NCI-H146 (cell line): ENCODE measurements at places on chromosomes 6 and 20.
A peak's percentile ranks its signal among the peaks of the same experiment; 100 is the strongest.

DNA sequence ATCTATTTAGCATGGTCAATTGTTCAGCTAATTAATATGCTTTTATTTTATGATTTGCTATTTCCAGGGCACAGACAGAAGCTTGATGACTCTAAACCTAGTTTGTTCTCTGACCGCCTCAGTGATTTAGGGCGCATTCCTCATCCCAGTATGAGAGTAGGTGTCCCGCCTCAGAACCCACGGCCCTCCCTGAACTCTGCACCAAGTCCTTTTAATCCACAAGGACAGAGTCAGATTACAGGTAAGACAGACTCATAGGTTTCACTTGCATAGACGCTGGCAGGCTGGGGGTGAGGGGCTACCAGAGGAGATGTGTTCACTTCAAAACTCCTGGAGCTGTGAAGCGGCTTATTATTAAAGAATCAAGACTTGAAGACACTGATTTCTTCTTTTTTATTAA lies 114.1 kb upstream of the SUPT3H start:
- DNase-seq = no peak

- DNase-seq = no peak
These were observed 744 bp downstream of the VSX1 start for GRCh38 chr20:25081065-25081729.

DNA sequence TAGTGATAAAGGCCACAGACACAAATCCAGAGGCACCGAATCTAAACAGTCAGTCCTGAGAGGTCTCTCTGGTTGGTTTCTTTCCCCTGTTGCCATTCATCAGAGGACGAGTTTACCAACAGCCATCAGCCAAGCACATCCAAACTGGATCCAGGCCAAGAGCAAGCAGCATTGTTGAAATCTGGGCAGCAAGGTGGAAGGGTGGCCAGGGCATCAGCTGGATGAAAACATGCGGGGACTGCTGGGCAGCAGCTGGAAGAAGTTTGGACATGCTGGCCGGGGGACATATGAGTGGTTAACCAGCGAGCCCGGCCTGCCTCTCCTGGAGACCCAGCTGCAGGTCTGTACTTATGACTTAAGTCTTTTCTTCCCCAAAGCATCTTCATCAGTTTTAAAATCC lies at the start of gene SMIM28:
SMIM28 (plus strand) TSS at position 62 of the 400 bp plus-strand sequence; CDS start at position 230, 168 bp downstream.
- peak; percentile 77 for DNase-seq

GRCh38 chr20:36336954-36337704 lies 31.0 kb downstream of the DLGAP4 start:
- no peak for DNase-seq

DNA sequence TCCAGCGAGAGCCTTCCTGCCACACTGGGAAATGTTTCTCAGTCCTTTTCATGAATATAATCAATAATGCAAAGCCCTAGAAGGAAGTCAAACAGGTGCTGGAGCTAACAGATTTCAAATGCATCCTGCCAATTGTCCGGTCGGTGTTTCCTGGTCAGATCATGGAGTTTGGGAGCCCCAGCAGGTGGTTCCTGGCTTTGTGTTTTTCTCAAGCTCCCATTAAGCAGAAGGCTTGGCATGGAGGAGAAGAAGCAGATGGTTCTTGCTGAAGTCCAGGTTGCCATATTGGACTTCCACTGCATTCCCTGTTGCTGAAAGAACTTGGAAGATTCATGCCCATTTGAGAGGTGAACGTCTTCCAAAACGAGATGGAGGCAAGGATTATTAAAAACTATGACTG lies 68.6 kb downstream of the GFOD1 start:
- peak; percentile 74 for DNase-seq

GRCh38 chr6:170160031-170160627 lies 130.7 kb downstream of the DLL1 start:
- DNase-seq = no peak

DNA sequence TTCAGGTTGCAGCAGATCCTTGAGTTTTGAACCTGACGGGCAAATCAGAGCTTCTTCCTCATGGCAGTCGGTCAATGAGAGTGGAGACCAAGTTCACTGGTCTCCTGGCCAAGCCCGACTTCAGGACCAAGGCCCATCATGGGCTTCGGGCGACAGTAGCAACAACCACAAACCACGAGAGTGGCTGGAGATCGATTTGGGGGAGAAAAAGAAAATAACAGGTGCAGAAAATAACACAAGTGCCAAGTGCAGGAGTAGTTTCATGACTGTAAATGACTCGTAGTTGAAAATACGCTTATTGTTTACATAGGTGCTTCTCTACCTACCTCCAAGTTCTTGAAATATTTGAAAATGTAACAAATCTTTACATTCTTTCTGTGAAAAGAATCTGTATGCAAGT lies 56.1 kb downstream of the DCBLD1 start:
- no peak for DNase-seq

DNA sequence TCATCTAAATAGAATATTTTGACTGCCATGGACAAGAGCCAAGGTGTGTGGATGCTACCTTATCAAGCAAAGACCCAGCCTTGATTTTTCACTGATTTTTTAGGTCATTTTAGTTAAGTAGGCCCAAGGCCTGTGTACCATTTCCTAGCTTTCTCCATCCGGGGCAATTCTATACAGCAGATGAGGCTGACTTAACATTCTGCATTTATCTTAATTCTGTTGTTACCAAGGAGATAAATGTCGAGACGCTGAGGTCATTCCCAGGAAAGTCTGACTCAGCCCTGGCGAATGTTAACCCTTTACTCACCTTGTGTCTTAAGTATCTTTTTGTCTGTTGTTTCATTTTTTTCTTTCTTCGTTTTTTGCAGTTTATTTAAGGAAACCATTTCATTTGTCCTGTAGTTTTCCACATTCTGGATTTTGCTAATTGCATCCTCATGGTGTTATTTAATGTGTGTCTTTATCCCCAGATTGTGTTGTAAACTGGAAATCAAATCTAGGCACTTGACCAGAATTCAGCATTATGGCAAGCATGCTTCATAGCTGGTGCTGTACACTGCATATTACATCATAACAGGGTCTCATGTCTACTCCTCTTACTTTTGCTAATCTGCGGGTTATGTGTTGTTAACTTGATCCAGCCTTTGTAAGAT lies 277.0 kb downstream of the CDKAL1 start:
- DNase-seq = peak; percentile 53

DNA sequence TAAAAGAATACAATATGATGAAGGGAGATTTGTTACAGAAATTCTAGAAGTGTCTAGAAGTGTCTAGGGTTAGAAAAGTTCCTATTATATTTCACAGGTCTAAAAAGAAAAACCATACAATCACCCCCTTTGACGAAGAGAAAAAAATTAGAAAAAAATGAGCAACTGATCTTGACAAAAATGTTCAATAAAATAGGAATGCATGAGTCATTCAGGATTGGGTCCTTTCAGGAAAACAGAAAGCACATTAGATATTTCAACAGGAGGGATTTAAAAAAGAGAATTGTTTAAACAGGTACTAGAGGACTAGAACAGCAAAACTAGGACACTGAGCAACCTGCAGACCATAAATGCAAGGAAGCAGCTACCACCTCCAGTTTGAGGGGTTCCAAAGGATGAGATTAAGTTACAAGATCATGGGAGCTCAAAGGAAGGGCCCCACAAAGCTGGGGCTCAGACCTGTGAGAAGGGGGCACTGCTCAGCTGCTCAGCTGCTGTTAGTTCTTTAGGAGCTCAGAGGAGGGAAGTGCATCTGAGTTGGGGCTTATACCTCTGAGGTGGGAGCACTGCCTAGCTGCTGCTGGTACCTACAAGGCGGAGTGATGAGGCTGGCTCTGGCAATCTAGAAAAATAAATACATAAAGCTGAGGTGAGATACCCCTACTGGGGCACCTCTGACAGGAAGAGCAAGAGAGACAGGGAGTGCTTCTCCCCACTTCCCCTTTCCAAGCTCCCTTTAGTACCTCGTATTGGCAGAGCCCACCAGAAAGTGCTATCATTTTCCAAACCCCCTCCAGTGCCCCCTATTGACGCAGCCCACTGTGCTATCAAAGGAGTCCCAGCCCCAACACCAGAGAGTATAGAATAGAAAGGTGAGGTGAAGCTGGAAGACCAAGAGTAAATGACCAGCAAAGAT lies 27.1 kb upstream of the BEND6 start:
- DNase-seq = no peak

- no peak for DNase-seq
These were observed 216.6 kb downstream of the HIVEP2 start for GRCh38 chr6:142728364-142728763.

GRCh38 chr6:99241905-99242534 lies 107.5 kb downstream of the FAXC start:
- peak; percentile 44 for DNase-seq

- peak; percentile 93 for DNase-seq
These were observed 223.7 kb downstream of the GMDS start for GRCh38 chr6:2021713-2022125.

- no peak for DNase-seq
These were observed 236.0 kb upstream of the STXBP5 start for GRCh38 chr6:146968041-146968760.

GRCh38 chr6:27873021-27873940 lies 38.9 kb downstream of the OR2B2 start:
- peak; percentile 96 for DNase-seq

- DNase-seq = no peak
These were observed 248.6 kb downstream of the ALDH8A1 start for GRCh38 chr6:134701301-134701700.

GRCh38 chr6:41658636-41659035 lies 20.4 kb downstream of the MDFI start:
- no peak for DNase-seq

- no peak for DNase-seq
These were observed 149.2 kb upstream of the EXOC2 start for GRCh38 chr6:842141-842540.

GRCh38 chr6:40817369-40817768 lies 221.7 kb downstream of the UNC5CL start:
- DNase-seq = no peak

- no peak for DNase-seq
These were observed 18.2 kb downstream of the TMEM244 start for GRCh38 chr6:129842881-129843409.

- DNase-seq = peak; percentile 84
These were observed 307 bp downstream of the RANBP9 start for GRCh38 chr6:13711324-13711732.

GRCh38 chr6:43455531-43456428 lies at the start of gene DLK2:
TSS of gene DLK2 (minus strand) at chr6:43455548. CDS start at chr6:43454825, 723 bp downstream.
- DNase-seq = peak; percentile 89

DNA sequence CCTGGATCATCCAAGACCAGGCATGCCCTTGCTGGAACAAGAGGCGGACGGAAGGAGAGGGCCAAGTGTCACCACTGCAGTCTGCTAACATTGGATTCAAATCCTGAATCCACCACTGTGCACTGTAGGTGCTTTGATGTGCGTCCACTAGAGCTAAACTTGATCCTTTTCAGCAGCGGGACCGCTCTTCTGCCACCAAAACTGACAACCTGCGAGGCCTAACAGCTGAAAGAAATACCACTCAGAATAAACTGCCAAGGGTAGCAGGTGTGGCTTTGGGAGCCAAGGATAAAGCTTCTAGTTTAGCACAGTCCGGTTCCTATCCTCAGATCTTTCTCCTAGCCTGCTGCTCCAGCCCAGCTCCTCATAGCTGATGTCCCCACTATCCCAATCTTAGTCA lies 108.0 kb downstream of the ATXN1 start:
- no peak for DNase-seq

GRCh38 chr6:126020305-126021050 lies 34.1 kb downstream of the TRMT11 start:
- DNase-seq = no peak

DNA sequence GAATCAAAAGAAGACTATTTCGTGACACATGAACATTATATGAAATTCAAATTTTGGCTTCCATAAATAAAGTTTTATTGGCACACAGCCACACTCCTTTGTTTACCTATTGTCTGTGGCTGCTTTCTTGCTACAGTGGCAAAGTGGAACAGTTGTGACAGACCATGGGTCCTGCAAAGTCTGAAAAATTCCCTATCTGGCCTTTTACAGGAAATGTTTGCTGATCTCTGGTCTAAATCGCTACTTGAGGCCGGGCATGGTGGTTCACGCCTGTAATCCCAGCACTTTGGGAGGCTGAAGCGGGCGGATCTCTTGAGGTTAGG lies 23.1 kb upstream of the PREX1 start:
- DNase-seq = no peak

GRCh38 chr20:1618954-1619540 lies 762 bp downstream of the SIRPB1 start:
- no peak for DNase-seq

GRCh38 chr6:41697861-41698781 lies 37.3 kb downstream of the TFEB start:
- DNase-seq = no peak

DNA sequence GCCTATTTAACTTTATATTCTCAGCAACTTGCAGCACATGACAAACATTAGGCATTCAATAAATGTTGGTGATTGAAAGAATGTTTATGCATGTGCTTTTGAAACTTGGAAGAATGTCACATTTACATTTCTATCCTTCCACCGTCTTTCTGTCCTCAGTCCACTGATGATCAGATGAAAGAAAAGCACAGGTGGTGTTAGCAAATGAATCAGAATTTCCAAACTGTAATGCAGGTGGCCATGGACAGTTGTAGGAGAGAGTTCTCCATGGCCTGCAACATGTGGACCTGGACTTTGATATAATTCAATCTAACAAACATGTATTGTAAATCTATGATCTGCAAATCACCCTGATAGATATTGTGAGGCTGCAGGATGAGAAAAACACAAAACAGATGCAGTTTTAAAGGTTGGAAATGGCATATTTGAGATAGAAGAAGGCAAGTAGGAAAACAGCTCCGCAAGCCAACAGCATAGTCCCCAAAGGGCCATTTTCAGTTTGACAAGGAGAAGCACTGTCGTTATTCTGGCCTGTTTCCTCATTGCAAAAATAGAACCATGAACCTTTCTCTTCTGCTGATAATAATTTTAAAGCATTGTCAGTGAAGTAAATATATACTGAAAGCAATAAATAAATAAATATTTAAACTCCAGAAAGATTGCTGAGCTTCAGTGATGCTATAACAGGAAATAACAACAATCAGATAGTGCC lies 119.4 kb downstream of the AIG1 start:
- DNase-seq = no peak

- DNase-seq = no peak
These were observed 125.7 kb downstream of the TOX2 start for GRCh38 chr20:44040202-44040915.

- DNase-seq = peak; percentile 78
These were observed 36.7 kb upstream of the AAR2 start for GRCh38 chr20:36199345-36200257.

GRCh38 chr20:25247000-25247517 lies 826 bp upstream of the PYGB start:
- peak; percentile 68 for DNase-seq

DNA sequence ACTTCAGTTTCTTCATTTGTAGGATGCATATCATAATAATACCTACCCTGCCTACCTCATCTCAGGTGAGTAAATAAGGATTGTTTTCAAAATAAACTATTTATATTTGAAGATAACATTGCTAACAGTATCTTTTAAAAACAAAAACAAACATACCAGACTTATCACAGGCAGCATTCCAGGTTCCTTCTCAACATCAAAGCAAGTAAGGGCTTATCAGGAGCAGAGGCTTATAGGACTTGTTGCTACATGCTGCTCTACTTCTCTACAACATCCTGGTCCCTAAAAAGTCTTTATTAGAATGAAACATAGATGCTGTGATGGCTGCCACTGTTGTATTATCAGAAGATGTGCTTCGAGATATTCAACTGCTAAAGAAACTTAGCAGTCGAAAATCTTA lies 149.2 kb upstream of the PRDM1 start:
- no peak for DNase-seq
